ENCODE measurements at places on chromosomes 4 and X. TPM values are rescaled to one million over a fixed set of nuclear protein-coding genes. Genes with fewer than 3 reads are reported as not detected.

DNA sequence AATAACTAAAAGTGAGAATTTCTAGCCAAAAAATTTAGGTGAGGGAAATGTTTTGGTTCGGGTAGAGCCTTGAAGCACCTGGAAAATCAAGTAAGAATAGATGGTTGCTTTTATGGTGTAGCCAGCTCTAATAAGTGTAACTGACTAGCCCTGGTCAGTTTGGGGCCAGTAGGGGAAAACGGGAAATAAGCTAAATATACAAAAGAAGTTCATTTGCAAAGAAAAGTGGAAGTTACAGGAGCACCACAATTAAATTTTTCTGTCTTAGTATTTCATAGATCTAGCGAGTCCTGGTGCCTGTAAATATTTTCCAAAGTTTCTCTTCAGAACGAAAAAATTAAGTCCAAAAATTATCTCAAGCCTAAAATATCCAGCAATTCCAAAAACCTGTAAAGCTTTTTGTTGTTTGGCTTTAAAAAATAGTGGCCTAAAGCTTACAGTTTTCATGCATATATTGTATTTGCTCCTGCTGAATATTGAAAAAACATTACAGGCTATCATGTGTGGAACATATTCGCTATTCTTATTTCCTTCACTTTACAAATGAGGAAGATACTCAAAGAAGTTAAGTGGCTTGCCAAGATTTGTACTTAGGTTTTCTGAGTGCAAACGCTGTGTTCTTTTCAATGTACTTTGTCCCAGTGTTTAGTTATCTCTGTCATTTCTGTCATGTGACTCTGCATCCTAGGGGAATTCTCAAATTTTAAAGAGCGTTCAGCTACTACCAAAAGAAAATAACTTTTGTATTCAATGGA is 7.3 kb upstream of the PTPN13 start:
- H3K36me3 ChIP-seq, result no peaks in the 10 kb centered on the region
- no peaks in the 10 kb centered on the region for H3K4me1 ChIP-seq
- DNase-seq, result no peak
- H3K4me3 ChIP-seq, result no peak overlapping the region
- H3K27ac ChIP-seq, result no peak overlapping the region
- no peaks in the 10 kb centered on the region for H3K27me3 ChIP-seq

- DNase-seq, result no peak
- no peaks in the 10 kb centered on the region for H3K4me1 ChIP-seq
- no peaks in the 10 kb centered on the region for H3K27me3 ChIP-seq
- H3K27ac ChIP-seq, result no peak overlapping the region
- no peak overlapping the region for H3K4me3 ChIP-seq
Measured at GRCh38 chr4:151418385-151418784, 9.4 kb downstream of the FHIP1A start.

Gene PDZD4
- total RNA-seq, result 5.0 TPM

- DNase-seq, result no peak
- no peak overlapping the region for H3K4me3 ChIP-seq
- no peaks in the 10 kb centered on the region for H3K36me3 ChIP-seq
- H3K27me3 ChIP-seq, result no peaks in the 10 kb centered on the region
- no peaks in the 10 kb centered on the region for H3K4me1 ChIP-seq
Measured at GRCh38 chr4:184898793-184899192, 73.0 kb upstream of the ACSL1 start.

Gene CPEB2
- 15.7 TPM for total RNA-seq

Gene ANXA10
- not detected for total RNA-seq

DNA sequence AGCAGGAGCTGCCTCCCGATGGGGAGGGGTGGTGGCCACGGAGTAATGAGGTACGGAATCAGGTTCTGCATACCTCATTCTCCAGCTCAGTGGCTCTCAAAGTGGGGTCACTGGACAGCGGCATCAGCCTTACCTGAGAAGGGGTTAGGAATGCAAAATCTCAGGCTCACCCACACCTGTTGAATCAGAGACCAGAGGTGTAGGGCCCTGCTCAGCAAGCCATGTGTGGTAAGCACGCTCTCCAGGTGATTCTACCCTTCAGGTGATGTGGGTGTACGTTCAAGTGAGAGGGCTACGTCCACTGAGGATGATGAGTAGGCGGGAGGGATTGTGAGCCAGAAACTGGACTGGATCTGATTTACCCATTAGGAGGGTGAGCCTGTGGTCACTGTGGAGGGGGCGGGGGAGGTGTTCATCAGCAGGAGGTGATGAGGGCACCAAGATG is 65.8 kb downstream of the ANAPC4 start:
- no peak overlapping the region for H3K4me3 ChIP-seq
- no peaks in the 10 kb centered on the region for H3K27me3 ChIP-seq
- DNase-seq, result no peak
- no peak overlapping the region for H3K27ac ChIP-seq

Gene SRPX2
- total RNA-seq, result not detected

GRCh38 chr4:163167333-163167626 is 590 bp upstream of the NAF1 start:
- DNase-seq, result no peak
- H3K4me1 ChIP-seq, result peaks cover 32% of the 10 kb centered on the region
- H3K36me3 ChIP-seq, result peaks cover 12% of the 10 kb centered on the region
- H3K27ac ChIP-seq, result peak overlapping the region; percentile 90
- H3K4me3 ChIP-seq, result peak overlapping the region; percentile 80

DNA sequence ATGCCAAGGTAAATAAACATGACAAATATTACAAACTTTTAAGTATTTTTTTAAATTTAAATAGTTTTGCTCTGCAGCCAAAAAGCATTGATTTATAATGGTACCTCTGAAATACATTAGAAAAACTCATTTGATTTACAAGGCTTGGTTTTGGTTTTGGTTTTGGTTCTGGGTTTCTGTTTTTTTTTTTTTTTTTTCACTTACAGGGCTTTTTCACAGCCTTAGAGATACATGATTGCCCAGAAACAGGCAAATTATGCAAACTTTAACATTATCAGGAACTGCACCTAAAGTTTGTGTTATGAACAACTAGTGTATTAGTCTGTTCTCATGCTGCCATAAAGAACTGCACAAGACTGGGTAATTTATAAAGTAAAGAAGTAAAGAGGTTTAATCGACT is 196.4 kb upstream of the DDX53 start:
- no peak overlapping the region for H3K27ac ChIP-seq
- DNase-seq, result no peak
- H3K4me3 ChIP-seq, result no peak overlapping the region
- no peaks in the 10 kb centered on the region for H3K27me3 ChIP-seq

Gene SSX2
- total RNA-seq, result not detected

- H3K36me3 ChIP-seq, result no peaks in the 10 kb centered on the region
- no peak for DNase-seq
- peaks cover 29% of the 10 kb centered on the region for H3K4me1 ChIP-seq
- H3K27ac ChIP-seq, result no peak overlapping the region
- H3K4me3 ChIP-seq, result no peak overlapping the region
Measured at GRCh38 chr4:150950657-150951288, 64.3 kb downstream of the LRBA start.

DNA sequence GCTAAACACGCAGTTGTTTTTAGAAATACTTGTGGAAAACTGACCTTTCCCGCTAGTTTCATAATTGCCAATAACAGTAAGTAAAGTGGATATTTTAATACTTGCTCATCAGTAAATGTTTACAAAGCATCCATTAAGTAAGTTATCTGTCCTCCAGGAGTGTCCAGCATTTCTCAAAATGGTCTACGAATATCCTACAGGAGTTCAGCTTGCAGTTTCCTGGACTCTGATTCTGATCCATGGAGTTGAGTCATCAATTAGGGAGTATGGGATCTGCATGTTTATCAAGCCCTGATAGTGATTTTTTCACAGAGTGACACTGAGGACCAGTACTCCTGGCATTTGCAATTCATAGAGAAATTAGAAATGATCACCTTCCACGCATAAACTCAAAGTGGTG is 325.2 kb upstream of the AADAT start:
- H3K27me3 ChIP-seq, result no peaks in the 10 kb centered on the region
- H3K4me1 ChIP-seq, result no peaks in the 10 kb centered on the region
- H3K4me3 ChIP-seq, result no peak overlapping the region
- no peaks in the 10 kb centered on the region for H3K36me3 ChIP-seq

- H3K4me1 ChIP-seq, result no peaks in the 10 kb centered on the region
- H3K4me3 ChIP-seq, result no peak overlapping the region
- no peak overlapping the region for H3K27ac ChIP-seq
- no peaks in the 10 kb centered on the region for H3K36me3 ChIP-seq
- no peak for DNase-seq
Measured at GRCh38 chrX:9147086-9147485, 113.2 kb upstream of the FAM9B start.

DNA sequence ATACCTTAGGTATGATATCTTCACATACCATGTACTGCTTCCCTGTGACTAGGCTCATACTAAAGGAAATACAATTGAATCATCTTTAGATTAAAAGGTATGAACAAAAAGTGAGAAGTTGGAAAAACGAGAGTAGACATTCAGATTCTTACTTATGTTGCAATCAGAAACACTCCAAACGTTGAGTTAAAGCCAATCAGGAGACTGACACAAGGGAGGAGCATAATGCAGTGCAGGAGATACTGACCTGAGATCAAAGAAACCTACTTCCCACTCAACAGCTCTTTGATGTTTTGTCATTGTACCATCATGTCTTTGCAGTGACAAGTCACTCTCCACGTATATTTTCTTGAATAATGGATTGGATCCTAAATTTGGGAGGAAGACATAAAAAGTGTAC is 8.9 kb upstream of the PCDH18 start:
- H3K36me3 ChIP-seq, result no peaks in the 10 kb centered on the region
- no peak overlapping the region for H3K4me3 ChIP-seq
- no peak for DNase-seq
- no peak overlapping the region for H3K27ac ChIP-seq
- H3K4me1 ChIP-seq, result no peaks in the 10 kb centered on the region

DNA sequence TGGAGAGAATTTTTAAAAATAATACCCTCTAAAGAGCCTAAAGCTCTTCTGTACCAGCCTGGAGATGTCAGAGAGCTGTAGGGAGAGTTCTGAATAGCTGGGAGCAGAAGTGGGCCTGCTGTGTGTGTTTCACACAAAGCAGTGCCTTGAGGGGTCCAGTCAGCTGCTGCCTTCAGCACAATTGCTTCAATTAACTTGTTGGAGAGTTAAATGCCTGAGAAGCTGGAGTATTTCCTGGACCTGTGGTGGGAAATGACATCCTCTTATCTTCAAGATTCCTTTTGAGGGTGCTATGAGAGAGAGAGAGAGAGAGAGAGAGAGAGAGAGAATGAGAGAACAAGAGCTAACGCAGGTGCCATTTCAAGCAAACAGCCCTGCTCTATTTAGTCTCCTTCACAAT is 96.2 kb upstream of the IL1RAPL2 start:
- no peaks in the 10 kb centered on the region for H3K36me3 ChIP-seq
- no peak overlapping the region for H3K4me3 ChIP-seq
- H3K27me3 ChIP-seq, result no peaks in the 10 kb centered on the region
- H3K4me1 ChIP-seq, result no peaks in the 10 kb centered on the region
- H3K27ac ChIP-seq, result no peak overlapping the region
- no peak for DNase-seq

GRCh38 chr4:41678951-41679350 is 69.6 kb downstream of the PHOX2B start:
- H3K36me3 ChIP-seq, result no peaks in the 10 kb centered on the region
- no peaks in the 10 kb centered on the region for H3K27me3 ChIP-seq
- H3K4me3 ChIP-seq, result no peak overlapping the region
- H3K4me1 ChIP-seq, result no peaks in the 10 kb centered on the region

Gene ADGRG4
- total RNA-seq, result not detected

Gene HDX
- 0.72 TPM for total RNA-seq

GRCh38 chr4:54527532-54527931 is 130.2 kb upstream of the KIT start:
- H3K27me3 ChIP-seq, result no peaks in the 10 kb centered on the region
- no peak overlapping the region for H3K4me3 ChIP-seq
- no peak for DNase-seq
- no peaks in the 10 kb centered on the region for H3K4me1 ChIP-seq
- H3K27ac ChIP-seq, result no peak overlapping the region

DNA sequence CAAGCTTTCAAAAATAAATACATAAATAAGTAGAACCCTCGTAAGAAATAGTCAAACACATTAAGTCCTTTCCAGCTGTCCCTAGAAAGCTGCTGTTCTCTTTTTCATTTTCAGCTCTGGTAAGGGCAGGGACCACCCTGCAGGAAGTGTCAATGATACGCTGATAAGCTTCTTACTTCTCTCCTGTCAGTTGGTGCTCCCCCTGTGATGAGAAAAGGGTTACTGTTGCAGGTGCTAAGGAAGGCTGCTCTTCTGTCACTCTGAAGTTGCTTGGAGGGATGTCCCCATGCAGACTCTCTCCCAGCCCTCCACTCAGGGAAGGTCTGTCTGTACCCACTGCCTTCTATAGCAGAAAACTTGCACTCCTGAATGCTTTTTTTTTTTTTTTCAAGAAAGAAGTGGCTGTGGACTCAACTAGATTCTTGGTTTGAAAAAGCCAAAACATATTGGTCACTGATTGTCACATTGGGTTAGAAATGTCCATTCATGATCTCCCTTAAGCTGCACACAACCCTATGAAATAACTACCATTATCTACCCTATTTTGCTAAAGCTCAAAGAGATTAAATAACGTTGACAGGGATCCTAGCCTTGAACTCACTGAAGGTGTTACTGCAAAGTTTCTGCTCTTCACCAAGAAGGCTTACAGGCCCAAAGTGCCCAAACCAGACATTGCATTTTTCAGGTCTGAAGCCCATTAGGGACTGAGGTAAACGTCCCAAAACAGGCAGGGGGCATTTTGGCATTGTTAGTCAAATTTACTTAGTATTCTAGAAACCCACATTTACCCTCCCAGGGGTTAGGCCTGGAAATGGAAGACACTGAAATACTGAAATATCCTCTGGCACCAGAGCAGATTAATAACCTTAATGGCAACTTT is 1.2 kb downstream of the CXCL3 start:
- H3K4me1 ChIP-seq, result no peaks in the 10 kb centered on the region
- DNase-seq, result no peak
- H3K4me3 ChIP-seq, result no peak overlapping the region
- no peaks in the 10 kb centered on the region for H3K36me3 ChIP-seq

Gene AWAT2
- not detected for total RNA-seq

DNA sequence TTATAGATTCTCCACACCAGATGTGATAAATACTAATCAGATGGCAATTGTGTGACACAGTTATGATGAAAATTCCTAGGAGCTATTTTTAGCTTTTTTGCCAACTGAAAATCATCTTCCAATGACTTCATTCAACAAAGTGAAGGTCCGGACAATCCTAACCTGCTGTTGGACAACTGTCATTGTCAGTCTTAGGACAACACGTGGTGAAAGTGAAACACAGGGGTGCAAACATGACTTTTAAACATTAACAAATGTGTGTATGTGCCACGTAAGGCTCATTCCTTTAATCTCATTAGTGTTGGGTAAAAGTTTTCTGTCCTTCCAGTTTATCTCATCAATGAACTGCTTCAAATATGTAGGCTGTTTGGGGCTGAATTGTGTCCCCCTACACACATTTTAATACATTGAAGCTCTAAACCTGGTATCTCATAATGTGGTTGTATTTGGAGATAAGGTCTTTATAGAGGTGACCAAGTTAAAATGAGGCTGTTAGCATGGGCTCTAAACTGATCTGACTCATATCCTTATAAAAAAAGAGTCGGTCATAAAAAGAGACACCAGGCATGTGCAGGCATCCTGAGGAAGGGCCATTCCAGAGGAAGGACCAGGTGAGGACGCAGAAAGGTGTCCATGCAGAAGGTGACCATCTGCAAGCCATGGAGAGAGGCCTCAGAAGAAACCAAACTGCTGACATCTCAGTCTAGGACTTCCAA is 41.2 kb upstream of the SMAD1 start:
- no peaks in the 10 kb centered on the region for H3K36me3 ChIP-seq
- H3K27ac ChIP-seq, result no peak overlapping the region
- H3K4me1 ChIP-seq, result no peaks in the 10 kb centered on the region
- H3K27me3 ChIP-seq, result no peaks in the 10 kb centered on the region

Gene RAB28
- 13.3 TPM for total RNA-seq

All from CD4-positive, alpha-beta memory T cell (primary cell).